ENCODE measurements at places on chromosomes 2 and 18. TPM values are rescaled to one million over a fixed set of nuclear protein-coding genes. Genes with fewer than 3 reads are reported as not detected.

Gene TMEM198
- total RNA-seq, result 0.54 TPM

Gene SKA1
- 12.2 TPM for total RNA-seq

Gene CRYGC
- total RNA-seq, result not detected

Gene AQP4
- total RNA-seq, result not detected

Gene GAREM2
- 6.3 TPM for total RNA-seq
